Activated naive CD8-positive, alpha-beta T cell treated with anti-CD3 and anti-CD28 coated beads, Interleukin-2, amount 50 U/mL, for 16 hours (primary cell): ENCODE measurements at places on chromosomes 6 and 20.

- no peak for DNase-seq
Observed at GRCh38 chr6:128064540-128064895, 163.7 kb upstream of the THEMIS start.

GRCh38 chr6:93992976-93993375, 573.6 kb upstream of the EPHA7 start:
- DNase-seq: no peak

- no peak for DNase-seq
Observed at GRCh38 chr6:83051377-83052172, 14.1 kb downstream of the UBE3D start.

GRCh38 chr6:135880066-135880972, 28.8 kb downstream of the PDE7B start:
- no peak for DNase-seq

DNA sequence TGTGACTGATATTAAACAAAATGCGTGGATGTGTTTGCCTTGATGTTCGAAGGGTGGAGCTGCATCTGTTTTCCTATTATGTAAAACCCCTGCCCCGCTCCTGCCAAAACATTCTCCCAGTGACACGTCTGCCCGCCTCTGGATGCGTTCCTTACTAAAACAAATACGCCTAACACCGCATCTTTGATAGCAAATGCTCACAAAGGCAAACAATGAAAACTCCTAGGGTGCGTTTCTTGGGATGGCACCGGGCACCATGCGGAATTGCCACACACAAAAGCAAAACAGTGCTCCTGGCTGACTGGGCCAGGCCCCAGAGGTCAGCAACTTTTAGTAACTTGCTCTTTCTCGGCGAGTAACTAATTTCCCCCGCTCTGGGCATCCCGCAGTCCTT, 9.0 kb upstream of the FOXC1 start:
- no peak for DNase-seq

- no peak for DNase-seq
Observed at GRCh38 chr20:51484141-51484815, 58.2 kb downstream of the NFATC2 start.

GRCh38 chr6:7200598-7201443, 93.1 kb downstream of the RREB1 start:
- DNase-seq: no peak

GRCh38 chr6:118656847-118657451, 5.6 kb upstream of the CEP85L start:
- no peak for DNase-seq
